NCI-H1436 treated with DMSO at 0.1 percent for 48 hours (cell line): ENCODE measurements at places on chromosomes 11 and 22.
A peak's percentile ranks its signal among the peaks of the same experiment; 100 is the strongest.

- no peak for DNase-seq
Observed at GRCh38 chr11:18312663-18313420, 9.1 kb downstream of the HPS5 start.

DNA sequence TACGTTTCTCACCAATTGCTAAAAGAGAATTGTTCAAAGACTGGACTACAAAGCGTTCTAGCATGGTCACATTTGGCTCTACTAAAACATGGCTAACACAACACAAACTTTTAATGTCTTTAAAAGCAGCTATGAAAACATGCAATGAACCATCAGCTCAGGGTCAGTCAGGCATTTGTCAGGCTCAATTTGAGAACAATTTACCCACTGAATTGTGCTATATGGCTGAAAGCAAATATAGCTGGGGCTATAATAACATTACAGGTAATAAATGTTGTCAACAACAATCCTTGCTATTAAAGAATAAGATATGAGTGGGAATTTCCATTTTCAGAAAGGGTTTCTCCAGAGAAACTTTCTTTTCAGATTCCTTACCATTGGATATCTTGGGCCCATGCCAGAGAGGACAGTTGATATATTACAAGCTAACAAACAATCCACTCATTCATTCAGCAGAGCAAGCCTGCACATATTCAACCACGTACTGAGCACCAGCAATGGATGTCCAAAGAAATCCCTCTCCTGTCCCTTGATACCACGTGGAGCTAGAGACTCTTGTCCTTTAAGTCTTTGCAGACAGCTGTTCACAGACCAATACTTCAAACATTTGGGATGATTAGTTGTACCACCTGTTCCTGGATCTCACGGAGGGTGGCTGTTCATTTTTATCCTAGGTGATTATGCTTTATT lies 82.5 kb upstream of the DDI1 start:
- no peak for DNase-seq

- no peak for DNase-seq
Observed at GRCh38 chr11:69425444-69425843, 56.0 kb upstream of the LINC01488 start.

GRCh38 chr11:69394869-69395246 lies 86.6 kb upstream of the LINC01488 start:
- DNase-seq: no peak

DNA sequence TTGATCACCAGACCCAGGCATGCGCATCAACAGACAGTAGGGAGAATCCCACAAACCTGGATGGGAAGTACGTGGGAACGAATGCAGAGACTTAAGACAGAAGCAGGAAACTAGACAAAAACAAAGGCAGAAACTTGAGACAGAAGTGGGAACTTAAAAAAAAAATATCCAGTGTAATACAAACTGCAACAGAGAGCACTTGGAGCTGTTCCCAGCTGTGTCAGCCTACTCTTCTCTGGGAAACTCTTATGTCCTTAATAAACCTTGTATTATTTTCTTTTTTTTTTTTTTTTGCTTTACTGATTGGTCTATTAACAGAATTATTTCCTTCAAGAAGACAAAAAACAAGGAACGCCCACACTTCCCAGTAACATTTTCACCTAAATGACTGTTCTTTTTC lies 1818.1 kb upstream of the RAG2 start:
- DNase-seq: no peak

DNA sequence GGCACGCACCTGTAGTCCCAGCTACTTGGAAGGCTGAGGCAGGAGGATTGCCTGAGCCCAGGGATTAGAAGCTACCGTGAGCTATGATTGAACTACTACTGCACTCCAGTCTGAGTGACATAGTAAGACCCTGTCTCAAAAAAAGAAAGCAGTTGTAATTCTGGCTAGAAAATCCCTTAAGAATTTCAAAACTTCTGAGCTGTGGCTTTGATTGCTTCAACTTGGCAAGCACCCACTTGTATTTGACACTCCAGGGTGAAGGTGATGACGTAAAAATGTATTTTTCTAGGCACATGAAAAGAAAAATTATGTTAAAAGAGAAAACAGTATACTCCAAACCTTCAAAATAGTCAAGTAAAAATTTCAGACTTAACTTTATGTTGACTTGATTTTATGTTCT lies 23.6 kb upstream of the ALKBH3 start:
- no peak for DNase-seq

DNA sequence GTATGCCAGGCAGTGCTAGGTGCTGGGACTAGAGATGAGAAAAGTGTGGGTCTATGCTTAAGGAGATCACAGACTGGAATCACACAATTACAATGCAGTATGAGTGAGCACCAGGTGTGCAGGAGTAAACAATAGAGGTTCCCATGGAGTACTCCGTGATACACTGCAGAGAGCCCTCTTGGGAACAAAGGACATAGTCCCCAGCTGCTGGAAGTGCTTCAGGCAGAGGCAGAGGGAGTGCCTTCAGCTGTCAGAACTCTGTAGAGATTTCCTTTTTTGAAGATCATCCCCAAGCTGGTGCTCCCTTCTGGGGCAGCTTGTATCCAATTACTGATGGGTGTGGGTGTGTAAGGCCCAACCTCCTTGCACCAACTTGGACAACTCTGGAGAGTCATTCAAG lies 143.5 kb upstream of the PLET1 start:
- peak; percentile 87 for DNase-seq
